ENCODE measurements at places on chromosomes 5 and 9.

GRCh38 chr9:93110311-93110855 is 14.4 kb downstream of the CARD19 start:
- DNase-seq: no peak

DNA sequence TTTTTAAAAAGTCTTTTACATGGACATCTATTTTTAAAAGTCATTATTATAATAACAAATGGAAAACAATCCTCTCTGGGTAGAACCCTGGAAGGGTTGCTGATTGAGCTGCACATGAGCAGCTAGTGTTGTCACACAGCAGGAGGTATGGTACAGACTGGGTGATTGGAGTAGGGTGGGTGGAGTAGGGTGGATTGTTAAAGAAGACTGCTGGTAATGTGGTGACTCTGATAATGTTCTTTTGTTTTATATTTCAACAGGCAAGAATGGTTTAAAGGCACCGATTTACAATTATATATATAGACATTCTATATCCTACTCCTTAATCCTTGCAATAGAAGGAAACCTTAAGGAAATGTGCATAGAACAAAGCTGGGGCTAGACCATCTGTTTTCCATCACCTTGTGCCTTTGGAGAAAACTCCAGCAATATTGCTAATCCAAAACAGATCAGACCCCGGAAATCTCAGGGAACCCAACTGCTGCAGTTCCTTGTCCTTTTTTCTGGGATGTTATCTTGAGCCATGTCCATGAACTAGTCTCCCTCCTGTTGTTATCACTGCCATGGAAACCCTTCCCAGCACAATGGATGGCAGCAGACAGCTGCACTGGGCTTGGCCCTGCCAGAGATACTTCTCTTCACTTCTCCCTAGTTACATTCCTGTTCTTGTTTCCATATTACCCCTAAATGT is 129.7 kb downstream of the YIPF5 start:
- DNase-seq: no peak

DNA sequence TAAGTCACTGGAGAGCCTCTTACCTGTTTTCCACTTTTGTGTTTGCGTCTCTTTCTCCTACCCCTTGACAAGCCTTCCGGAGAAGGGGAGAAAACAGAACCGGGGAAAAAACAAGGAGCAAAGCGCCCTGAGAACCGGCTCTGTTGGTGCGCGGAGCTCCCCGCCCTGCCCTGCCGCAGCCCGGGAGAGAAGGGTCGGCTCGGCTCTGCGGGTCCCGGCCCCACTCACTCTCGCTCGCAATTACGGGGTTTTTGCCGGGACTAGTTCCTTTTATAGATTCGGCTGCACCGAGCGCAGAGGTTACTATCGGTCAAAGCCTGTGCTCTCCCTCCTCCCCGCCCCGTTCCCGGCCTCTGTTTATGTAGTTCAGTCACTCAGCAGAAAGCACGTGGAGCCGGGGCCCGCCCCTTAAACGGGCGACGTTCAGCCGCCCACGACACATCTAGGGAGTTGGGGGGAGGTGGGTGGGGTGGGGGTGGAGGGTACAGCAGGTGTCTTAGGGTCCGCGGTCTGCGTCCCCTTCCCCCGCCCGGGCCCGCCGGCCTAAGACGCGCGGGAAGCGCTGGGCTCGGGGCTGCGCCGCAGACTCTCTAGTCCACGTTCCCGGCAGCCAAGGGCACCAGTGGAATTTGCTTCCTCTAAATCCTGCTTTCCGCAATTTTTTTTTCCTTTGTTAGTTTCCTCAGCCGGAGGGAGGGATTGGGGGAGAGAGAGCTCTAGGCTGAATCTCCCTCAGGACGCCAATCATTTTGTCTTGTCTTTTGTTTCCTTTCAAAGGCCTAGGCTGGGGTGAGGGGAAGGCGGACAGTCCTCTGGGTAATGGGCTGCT is at the start of gene ABCA1:
Gene ABCA1 (minus strand): TSS at position 244 of the 829 bp plus-strand sequence. CDS start 24,476 bp downstream, outside the sequence.
- DNase-seq: peak; percentile 85

GRCh38 chr9:134053941-134054761 is 13.7 kb downstream of the BRD3 start:
- no peak for DNase-seq

DNA sequence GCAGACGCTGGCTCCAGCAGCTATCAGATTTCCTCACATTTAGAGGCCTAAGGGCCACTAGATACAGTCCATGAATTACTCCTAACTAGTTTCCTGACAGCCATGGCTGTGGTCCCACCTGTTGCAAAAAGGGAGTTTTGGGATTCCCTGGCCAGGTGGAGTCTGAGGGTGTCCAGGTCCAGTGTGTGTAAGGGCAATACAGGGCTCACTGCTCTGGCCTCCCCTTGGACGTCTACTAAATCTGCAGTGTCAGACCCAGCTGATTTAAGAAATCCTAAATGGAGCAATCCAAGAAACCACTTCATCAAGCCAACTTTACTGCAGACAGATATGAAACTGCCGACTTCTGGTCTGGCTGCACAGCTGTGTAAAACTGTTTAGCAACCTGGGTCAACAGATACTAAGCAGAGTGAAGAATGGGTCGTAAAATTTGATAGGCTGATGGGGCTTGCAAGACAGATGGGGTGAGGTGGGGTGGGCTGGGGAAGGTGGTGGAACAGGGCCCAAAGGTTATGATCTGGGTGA is 116.4 kb downstream of the GADD45G start:
- no peak for DNase-seq

GRCh38 chr9:17520268-17521064 is 58.4 kb upstream of the SH3GL2 start:
- DNase-seq: no peak

DNA sequence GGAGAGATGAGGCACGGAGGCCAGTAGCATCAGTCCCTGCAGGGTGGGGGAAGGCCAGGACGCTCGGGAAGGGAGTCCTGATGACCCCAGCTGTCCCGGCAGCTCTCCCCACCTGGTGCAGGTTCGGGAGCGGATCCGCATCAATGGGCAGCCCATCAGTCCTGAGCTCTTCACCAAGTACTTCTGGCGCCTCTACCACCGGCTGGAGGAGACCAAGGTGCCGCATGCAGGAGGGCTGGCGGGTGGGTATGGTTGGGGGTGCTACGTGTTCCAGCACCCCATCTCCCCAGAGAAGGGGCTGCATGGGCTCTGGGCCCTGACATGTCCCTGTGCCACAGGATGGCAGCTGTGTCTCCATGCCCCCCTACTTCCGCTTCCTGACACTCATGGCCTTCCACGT is 4.2 kb downstream of the FPGS start:
- DNase-seq: no peak

DNA sequence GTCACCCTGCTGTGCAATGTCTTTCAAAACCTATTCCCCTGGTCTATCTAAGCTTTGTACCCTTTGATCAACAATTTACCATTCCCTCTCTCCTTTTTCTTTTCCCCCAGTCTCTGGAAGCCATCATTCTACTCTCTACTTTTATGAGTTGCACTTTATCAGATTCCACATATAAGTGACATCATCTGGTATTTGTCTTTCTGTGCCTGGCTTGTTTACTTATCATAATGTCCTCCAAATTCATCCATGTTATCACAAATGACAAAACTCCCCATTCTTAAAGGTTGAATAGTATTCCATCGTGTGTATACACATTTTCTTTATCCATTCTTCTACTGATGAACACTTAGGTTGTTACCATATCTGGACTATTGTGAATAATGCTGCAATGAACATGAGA is 344.2 kb upstream of the CCNH start:
- DNase-seq: no peak

DNA sequence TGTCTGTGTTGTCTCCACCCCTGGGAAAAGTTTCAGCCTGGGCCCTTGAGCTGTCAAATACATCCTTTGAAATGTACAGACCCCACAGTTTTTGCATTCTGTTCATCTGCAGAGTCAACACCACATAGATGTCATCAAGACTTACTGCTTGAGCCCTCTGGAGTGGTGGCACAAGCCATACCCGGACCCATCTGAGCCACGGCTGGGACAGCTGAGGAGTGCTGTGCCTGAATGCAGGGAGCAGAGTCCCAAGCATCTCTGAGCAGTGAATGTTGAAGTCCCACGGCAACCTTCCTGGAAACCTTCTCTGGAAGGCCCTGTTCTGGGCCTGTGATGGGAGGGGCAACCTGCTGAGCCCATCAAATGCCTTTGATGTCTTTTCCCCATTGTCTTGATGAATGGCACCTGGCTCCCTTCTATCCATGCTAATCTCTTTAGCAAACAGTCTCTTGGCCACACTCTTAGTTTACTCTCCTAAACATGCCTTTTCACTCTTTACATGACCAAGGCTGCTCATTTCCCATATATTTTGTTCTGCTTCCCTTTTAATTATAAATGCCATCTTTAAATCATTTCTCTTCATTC is 92.5 kb downstream of the ATPSCKMT start:
- DNase-seq: no peak

- no peak for DNase-seq
Measured at GRCh38 chr5:80438739-80439138, 30.9 kb downstream of the ZFYVE16 start.

- no peak for DNase-seq
Measured at GRCh38 chr5:176790941-176791340, 19.4 kb upstream of the UNC5A start.

DNA sequence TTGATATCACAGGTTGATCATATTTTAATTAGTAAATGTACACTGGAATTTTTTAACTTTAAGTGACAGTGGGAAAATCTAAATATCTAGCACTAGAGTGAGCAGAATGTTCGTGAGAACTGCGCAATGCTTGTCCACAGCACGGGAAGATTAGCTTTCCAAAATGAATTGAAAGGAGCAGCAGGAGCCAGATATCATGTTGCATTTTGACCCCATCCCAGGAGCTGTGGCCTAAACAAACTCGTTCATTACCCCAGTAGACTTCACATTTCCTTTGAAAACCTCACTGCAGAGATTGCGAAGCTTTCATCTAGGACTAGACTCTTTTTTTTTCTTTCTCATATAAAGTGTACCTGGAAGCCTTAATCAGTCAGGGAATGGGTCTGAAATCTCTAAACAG is 525.8 kb downstream of the CTNND2 start:
- DNase-seq: no peak

DNA sequence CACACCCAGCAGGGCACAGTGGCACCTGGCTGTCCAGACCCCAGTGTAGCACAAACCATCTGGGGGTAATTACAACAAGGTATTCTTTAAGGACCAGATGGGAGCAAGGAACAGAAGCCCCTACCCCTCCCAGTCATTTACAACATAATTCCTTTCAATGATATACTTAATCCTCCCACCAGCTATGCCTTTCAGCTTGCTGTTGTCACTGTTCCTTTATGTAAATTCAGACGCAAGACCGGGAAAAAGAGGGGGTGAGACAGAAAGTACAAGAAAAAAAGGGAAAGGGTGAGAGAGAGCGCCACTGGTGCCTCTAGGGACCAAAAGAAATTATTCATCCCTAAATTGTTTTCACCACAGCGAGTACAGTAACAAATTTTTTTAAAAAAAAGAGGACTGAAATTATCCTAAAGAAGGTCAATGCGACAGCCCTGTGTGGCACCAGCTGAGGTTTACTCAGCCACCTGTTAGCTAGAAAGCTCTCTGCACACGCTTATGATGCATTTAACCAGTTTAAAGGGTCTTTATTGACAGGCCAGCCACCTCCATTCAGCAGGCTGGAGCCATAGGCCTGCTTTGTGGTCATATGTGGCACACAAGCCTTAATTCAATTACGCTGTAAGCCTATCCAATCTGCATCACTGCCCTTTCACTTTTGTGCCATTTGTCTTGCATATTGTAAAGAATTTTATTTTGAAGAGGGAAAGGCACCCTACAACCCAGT is 210.2 kb upstream of the ISL1 start:
- no peak for DNase-seq

- DNase-seq: no peak
Measured at GRCh38 chr9:34988218-34989002, 1.1 kb upstream of the DNAJB5 start.

DNA sequence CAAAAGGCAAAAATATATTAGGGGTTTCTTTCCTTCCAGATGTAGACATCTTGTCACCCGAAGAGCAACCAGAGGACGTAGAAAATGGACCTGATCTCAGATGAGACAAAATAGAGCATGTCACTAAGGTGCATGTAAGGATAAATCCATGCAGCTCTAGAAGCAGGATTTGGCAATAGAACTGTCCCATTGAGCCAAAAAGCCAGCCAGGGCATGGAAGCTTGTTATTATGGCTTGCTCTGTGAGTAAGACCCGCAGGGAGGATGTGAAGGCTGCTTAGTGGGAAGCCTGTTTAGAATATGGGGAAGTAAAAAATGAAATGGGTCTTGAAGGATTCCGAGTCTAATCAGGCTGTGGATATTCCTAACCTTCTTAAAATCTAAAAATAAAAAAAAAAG is 165.6 kb upstream of the MPDZ start:
- no peak for DNase-seq
